Muscle of leg (tissue), 16 donors: ENCODE measurements at places on chromosomes 7 and 10. TPM values are rescaled to one million over a fixed set of nuclear protein-coding genes. Genes with fewer than 3 reads are reported as not detected.
A peak's percentile ranks its signal among the peaks of the same experiment; 100 is the strongest.

The MACROH2A2 gene
- 18.5 TPM for total RNA-seq

GRCh38 chr7:104179178-104179577 lies 28.6 kb downstream of the ORC5 start:
- H3K27me3 ChIP-seq = no peaks in the 10 kb centered on the region
- H3K27ac ChIP-seq = no peak overlapping the region
- peaks cover 20% of the 10 kb centered on the region for H3K36me3 ChIP-seq
- H3K4me1 ChIP-seq = no peaks in the 10 kb centered on the region

DNA sequence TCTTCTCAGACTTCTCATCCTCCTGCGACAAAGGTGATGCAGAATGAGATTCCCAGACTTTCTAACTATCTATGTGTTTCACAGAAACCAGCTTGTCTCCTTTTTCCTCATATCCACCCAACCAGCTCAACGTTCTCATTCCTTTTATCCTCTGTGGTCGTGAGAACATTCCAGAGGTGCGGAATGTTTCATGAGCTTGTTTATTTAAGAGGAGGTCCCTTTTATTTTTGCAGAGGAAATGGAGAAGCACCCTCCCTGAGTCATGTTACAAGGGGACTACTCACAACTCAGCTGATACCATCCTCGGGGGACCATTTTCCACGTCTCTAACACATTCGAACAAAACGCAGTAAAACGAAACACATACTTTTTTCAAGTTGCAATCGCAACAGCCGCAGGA lies 93.2 kb downstream of the ZRANB1 start:
- H3K4me3 ChIP-seq = no peak overlapping the region
- peaks cover 36% of the 10 kb centered on the region for H3K4me1 ChIP-seq
- no peaks in the 10 kb centered on the region for H3K27me3 ChIP-seq
- no peak for DNase-seq
- peaks cover 31% of the 10 kb centered on the region for H3K36me3 ChIP-seq
- H3K27ac ChIP-seq = no peak overlapping the region

DNA sequence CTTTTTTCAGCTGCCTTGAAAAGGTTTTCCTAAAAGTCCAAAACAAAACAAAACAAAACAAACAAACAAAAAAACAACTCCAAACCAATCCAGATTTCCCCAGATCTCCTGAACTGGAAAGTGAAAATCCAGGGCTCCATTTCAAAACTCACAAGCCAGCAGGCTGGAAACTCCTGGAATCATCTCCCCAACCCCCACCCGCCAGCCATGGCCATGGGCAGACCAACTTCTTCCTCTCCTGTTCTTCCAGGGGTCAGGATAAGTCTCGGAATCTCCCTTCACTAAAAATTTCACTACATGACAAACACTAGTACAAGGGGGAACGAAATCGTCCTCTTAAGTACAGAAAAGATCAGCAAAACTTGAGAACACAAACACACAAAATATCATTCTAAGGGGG lies 40.4 kb downstream of the GNA12 start:
- peaks cover 29% of the 10 kb centered on the region for H3K4me1 ChIP-seq
- no peak overlapping the region for H3K27ac ChIP-seq
- no peaks in the 10 kb centered on the region for H3K27me3 ChIP-seq
- DNase-seq = no peak

The EPO gene
- total RNA-seq = not detected

GRCh38 chr10:104080762-104081161 lies 4.9 kb downstream of the COL17A1 start:
- H3K4me3 ChIP-seq = no peak overlapping the region
- DNase-seq = peak; percentile 5
- no peaks in the 10 kb centered on the region for H3K36me3 ChIP-seq

DNA sequence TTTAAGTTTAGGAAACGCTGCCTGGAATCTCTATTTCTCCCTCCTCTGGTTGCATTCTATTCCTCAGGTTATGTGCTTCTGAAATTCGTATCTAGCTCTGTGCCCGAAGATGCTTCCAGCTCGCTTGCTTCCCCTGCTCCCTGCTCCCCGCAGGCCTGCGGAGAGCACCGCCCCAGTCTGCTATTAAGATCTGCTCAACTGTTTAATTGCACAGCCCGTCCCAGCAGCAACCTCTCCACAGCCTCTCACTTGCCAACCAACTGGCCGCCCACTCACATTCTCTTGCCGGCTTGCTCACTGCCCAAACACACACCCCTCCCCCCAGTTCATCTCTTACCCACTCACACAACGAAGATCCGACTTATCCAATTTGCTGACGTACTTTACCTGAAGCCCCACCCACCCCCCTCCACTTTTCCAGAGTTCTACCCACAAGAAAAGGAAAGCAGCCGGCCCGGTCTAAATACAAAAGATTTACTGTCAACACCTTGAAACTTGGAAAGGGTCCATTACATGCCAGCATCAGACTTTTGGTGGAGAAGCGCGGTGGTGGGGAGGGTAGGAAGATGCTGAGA lies 167.3 kb upstream of the KLF14 start:
- no peak overlapping the region for H3K4me3 ChIP-seq
- no peaks in the 10 kb centered on the region for H3K36me3 ChIP-seq
- peak; percentile 78 for DNase-seq

- DNase-seq = no peak
Observed at GRCh38 chr7:12796397-12797127, 109.1 kb downstream of the ARL4A start.

- H3K27ac ChIP-seq = no peak overlapping the region
- no peaks in the 10 kb centered on the region for H3K27me3 ChIP-seq
- no peak for DNase-seq
Observed at GRCh38 chr10:5960070-5960972, 17.0 kb downstream of the IL15RA start.

DNA sequence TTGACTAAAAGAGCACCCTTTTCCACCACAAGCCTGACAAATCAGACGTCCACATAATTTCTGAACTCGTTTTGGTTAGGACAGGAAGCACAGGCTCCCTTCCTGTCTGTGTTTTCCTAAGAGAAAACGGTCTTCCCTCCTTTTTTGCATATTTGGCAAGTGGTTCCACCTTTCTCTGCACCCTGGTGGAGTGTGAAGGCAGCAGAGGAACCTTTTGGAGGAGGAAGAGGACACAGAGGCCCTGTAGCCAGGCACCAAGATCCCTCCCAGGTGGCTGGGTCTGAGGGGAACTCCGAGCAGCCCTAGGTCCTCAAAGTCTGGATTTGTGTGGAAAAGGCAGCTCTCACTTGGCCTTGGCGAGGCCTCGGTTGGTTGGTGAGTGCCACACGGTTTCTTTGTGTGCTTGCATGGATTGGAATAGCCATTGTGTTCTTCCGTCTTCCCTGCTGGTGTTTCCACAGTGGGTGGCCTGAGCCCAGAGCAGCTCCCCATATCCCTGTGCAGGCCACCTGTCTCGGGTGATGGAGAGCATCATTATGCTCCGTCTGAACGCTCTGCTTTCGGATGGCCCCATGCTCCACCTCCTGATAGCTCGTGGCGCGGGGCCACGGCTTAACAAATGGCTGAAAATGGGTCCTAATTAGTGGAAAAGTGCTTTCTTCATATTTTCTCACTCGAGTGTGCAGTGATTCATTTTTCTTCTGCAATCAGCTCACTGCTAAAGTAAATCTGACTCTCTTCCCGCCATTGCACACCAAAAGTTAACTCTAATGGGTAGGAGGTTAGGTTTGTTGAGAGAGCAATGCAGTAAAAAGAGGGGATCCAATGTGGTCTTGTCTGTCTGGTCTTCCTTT lies 4.2 kb downstream of the IKZF1 start:
- H3K27ac ChIP-seq = no peak overlapping the region
- H3K4me3 ChIP-seq = no peak overlapping the region
- H3K4me1 ChIP-seq = no peaks in the 10 kb centered on the region
- H3K36me3 ChIP-seq = no peaks in the 10 kb centered on the region
- DNase-seq = no peak

DNA sequence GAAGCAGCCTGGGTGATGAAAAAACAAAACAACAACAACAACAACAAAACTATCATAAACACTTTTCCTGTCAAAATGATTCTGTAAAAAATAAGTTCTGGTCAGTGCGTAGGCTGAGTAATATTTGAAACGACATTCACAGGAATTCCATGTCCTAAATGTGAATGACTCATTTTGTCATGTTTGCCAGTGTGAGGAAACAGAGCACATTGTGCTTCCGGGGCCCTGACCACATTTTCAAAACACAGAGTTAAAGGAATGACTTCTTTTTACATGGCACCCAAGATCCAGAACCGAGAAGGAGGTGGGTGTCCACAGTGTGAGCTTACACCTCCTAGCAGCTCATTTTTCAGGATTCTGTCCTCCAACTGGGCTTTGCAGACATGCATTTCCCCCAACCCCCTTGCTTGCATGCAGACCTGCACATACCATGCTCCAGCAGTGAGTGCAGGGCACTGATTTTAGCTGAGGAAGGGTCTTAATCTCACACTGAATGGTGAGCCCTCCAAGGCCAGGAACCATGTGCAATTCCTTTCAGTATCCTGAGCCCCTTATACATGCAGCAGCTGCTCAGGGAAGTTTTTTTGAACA lies 3.0 kb downstream of the CLRN3 start:
- peak; percentile 40 for DNase-seq
- no peak overlapping the region for H3K4me3 ChIP-seq
- no peaks in the 10 kb centered on the region for H3K36me3 ChIP-seq
- peaks cover 33% of the 10 kb centered on the region for H3K4me1 ChIP-seq
- peaks cover 2% of the 10 kb centered on the region for H3K27me3 ChIP-seq
- no peak overlapping the region for H3K27ac ChIP-seq

- no peak for DNase-seq
- H3K27me3 ChIP-seq = no peaks in the 10 kb centered on the region
- no peaks in the 10 kb centered on the region for H3K36me3 ChIP-seq
- no peak overlapping the region for H3K4me3 ChIP-seq
- no peak overlapping the region for H3K27ac ChIP-seq
- H3K4me1 ChIP-seq = no peaks in the 10 kb centered on the region
Observed at GRCh38 chr10:114207349-114207748, 28.2 kb downstream of the TDRD1 start.
